ENCODE measurements at places on chromosomes 1 and 21. TPM values are rescaled to one million over a fixed set of nuclear protein-coding genes. Genes with fewer than 3 reads are reported as not detected.
A peak's percentile ranks its signal among the peaks of the same experiment; 100 is the strongest.

DNA sequence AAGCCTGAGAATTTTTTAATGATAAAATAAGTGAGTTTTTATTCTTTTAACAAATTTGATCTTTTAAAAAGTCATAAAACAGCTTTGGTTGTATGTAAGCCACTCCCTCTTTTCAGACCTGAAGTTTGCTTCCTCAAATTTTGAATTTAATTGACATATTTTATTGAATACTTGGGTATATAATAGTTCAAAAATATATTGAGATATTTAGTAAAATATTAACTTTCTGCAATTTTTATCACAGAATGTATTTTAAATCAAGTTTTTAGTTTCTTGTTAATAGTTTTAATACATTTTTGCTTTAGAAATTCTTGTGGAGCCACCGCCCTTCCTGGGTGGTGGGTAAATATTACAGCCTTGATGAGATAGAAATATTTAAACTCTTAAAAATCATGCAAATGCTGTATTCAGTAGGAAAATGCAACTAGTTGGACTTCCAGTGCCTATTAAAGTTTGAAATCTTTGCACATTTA, 867 bp downstream of the PTPRC start:
- peak overlapping the region; percentile 29 for H3K27ac ChIP-seq
- H3K27me3 ChIP-seq = no peaks in the 10 kb centered on the region
- no peaks in the 10 kb centered on the region for H3K36me3 ChIP-seq
- no peaks in the 10 kb centered on the region for H3K4me1 ChIP-seq
- H3K4me3 ChIP-seq = peak overlapping the region; percentile 32
- DNase-seq = no peak

DNA sequence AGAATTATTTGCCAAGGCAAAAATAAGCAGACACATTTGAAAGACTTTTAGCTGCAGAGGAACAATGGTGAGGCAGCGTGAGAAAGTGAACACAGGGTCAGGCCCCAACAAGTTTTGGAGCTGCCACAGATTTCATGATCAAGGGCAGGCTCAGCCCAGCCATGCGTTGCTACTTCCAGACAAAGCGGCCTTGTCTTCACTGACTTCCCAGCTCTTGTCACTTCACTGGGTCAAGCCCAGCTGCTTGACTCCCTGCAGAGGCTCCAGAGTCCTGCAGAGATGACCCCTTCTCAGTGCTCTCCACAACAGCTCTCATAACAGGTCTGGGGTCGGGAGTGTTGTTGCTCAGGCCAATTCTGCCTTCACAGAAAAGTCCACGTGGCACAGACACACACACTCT, 35.8 kb downstream of the HHAT start:
- H3K36me3 ChIP-seq = no peaks in the 10 kb centered on the region
- DNase-seq = peak; percentile 46
- peak overlapping the region; percentile 70 for H3K27ac ChIP-seq
- no peaks in the 10 kb centered on the region for H3K27me3 ChIP-seq

- no peaks in the 10 kb centered on the region for H3K36me3 ChIP-seq
- DNase-seq = no peak
- H3K4me3 ChIP-seq = no peak overlapping the region
- H3K27ac ChIP-seq = no peak overlapping the region
- H3K27me3 ChIP-seq = no peaks in the 10 kb centered on the region
These were observed 12.3 kb upstream of the NFIA start for GRCh38 chr1:61070054-61070453.

Gene KRTAP13-2
- total RNA-seq = not detected

DNA sequence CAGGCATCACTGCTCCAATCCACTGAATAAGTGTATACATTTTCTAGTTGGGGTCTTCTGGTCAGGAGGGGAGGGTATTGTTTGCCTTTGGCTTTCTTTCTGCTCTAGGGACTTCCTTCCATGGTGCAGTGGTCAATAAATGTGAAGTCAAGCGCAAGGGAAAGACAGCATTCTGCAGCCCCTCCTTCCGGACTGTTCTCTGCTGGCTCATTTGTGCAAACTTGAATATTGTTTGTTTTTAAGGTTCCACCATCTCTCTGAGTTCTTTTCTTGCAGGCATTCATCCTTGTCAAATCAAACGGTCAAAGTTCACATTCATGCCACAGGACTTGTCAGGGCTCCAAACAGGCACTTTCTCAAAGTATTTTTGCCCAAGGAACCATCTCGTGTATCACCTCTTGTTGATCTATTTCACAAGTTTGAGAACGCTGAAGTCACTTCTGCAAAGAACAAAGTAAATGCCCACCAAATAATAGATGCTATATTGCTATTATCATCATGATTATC, 205.6 kb upstream of the KAZN start:
- H3K36me3 ChIP-seq = no peaks in the 10 kb centered on the region
- no peaks in the 10 kb centered on the region for H3K4me1 ChIP-seq
- H3K27me3 ChIP-seq = peaks cover 48% of the 10 kb centered on the region
- no peak for DNase-seq
- H3K27ac ChIP-seq = no peak overlapping the region
- H3K4me3 ChIP-seq = no peak overlapping the region

Gene GIPC2
- total RNA-seq = 2.5 TPM

GRCh38 chr1:162497104-162497722, 405 bp upstream of the UHMK1 start:
- peaks cover 45% of the 10 kb centered on the region for H3K4me1 ChIP-seq
- peak overlapping the region; percentile 95 for H3K4me3 ChIP-seq
- peak overlapping the region; percentile 95 for H3K27ac ChIP-seq

- no peaks in the 10 kb centered on the region for H3K27me3 ChIP-seq
- H3K4me3 ChIP-seq = peak overlapping the region; percentile 72
- no peaks in the 10 kb centered on the region for H3K36me3 ChIP-seq
- no peak for DNase-seq
- H3K27ac ChIP-seq = peak overlapping the region; percentile 88
- H3K4me1 ChIP-seq = peaks cover 68% of the 10 kb centered on the region
These were observed 150.8 kb upstream of the FGGY start for GRCh38 chr1:59146056-59146455.

DNA sequence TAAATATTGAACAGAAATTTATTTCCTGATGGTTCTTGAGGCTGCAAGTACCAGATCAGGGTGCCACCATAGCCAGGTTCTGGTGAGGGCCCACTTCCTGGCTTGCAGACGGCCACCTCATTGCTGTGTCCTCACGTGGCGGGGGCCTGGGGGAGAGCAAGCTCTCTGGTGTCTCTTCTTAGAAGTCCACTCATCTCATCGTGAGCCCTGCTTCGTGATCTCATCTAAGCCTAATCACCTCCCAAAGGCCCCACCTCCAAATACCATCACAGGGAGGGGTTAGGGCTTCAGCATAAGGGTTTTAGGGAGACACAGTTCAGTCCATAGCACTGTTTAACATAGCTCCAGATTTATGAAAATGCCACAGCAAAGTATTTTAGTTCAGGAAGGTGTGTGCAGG, 119.7 kb downstream of the PRDM2 start:
- H3K27ac ChIP-seq = no peak overlapping the region
- peaks cover 48% of the 10 kb centered on the region for H3K36me3 ChIP-seq
- no peaks in the 10 kb centered on the region for H3K4me1 ChIP-seq
- no peak for DNase-seq
- H3K27me3 ChIP-seq = no peaks in the 10 kb centered on the region

- H3K36me3 ChIP-seq = no peaks in the 10 kb centered on the region
- DNase-seq = no peak
- no peak overlapping the region for H3K4me3 ChIP-seq
These were observed 55.3 kb upstream of the ROR1 start for GRCh38 chr1:63718541-63718970.

DNA sequence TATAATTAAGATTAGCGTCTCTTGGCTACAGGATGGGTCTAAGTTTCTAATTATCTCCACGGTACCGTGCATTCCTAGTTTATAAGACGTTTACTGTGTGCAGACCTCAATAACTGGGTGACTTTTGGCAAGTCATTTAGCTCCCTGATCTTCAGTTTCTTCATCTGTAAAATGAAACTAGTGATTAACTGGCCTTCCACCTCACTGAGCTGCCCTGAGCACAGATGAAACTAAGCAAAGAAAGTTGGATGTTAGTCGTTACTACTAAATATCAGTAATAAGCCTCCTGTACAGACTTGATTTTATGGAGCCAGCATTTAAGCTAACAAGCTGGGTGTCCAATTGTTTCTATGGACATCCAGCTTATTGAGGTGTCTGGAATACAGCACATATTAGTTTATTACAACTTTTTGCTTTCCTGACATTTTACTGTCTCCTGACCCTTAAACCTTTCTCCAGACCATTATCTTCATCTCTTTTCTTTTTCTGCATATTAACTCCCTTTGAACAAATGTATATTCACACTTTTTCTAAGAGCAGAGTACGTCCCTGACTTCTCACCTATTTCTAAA, 1.1 kb downstream of the CR2 start:
- peaks cover 15% of the 10 kb centered on the region for H3K4me1 ChIP-seq
- H3K4me3 ChIP-seq = peak overlapping the region; percentile 59
- H3K27ac ChIP-seq = no peak overlapping the region

DNA sequence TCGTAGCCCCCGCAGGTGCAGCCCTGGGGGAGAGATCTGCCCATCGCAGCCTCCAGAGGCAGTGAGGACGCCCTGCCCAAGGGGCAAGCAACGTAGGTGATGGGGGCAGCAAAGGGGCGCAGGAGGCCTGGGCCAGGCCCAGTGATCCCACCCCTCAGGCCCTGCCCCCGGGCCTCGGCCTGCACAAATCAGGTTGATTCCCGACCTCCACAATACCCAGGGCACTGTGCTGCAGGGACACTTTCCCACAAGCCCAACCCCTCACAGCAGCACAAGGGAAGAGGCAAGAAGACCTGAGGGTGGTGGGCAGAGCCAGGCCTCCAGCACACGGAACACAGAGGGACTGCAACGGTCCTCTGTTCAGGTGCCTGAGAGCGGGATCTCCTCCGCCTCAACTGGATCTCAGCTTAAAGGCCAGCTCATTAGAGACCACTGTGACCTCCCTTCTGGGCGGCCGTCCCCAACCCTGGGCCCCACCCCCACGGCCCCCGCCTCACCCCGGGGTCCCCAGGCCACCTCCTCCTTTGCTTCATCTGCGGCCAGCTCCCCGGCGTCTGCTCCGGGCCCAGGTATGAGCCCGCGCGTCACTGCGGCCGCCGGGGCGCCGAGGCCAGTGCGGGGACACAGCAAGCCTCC, 812 bp upstream of the ARF1 start:
- no peaks in the 10 kb centered on the region for H3K27me3 ChIP-seq
- peak overlapping the region; percentile 100 for H3K4me3 ChIP-seq
- peak overlapping the region; percentile 99 for H3K27ac ChIP-seq
- H3K36me3 ChIP-seq = no peaks in the 10 kb centered on the region
- peak; percentile 18 for DNase-seq

DNA sequence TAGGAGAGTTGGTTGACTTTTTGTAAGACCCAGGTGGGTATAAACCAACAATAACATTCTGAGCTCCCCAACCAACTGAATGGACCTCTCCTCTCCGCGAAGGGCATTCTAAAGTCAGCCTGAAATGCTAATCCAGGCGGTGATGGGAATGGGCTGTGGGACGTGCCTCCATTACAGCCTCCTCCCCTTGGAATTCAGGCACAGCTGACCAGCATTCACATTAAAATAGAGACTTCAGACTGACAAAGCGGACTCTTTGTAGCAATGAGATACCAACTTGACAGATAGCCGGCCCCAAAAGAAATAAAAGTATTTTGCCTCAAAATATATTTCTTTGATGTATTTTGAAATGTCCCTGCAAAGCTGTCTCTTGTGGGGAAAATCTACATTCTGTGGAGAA, 101.7 kb downstream of the KIF26B start:
- H3K4me3 ChIP-seq = no peak overlapping the region
- H3K27ac ChIP-seq = no peak overlapping the region
- H3K4me1 ChIP-seq = peaks cover 4% of the 10 kb centered on the region
- peaks cover 21% of the 10 kb centered on the region for H3K27me3 ChIP-seq
- no peak for DNase-seq

- no peaks in the 10 kb centered on the region for H3K27me3 ChIP-seq
- DNase-seq = no peak
- no peaks in the 10 kb centered on the region for H3K4me1 ChIP-seq
- H3K4me3 ChIP-seq = no peak overlapping the region
These were observed 58.5 kb upstream of the ENAH start for GRCh38 chr1:225711236-225711937.

Gene PER3
- total RNA-seq = 12.5 TPM

DNA sequence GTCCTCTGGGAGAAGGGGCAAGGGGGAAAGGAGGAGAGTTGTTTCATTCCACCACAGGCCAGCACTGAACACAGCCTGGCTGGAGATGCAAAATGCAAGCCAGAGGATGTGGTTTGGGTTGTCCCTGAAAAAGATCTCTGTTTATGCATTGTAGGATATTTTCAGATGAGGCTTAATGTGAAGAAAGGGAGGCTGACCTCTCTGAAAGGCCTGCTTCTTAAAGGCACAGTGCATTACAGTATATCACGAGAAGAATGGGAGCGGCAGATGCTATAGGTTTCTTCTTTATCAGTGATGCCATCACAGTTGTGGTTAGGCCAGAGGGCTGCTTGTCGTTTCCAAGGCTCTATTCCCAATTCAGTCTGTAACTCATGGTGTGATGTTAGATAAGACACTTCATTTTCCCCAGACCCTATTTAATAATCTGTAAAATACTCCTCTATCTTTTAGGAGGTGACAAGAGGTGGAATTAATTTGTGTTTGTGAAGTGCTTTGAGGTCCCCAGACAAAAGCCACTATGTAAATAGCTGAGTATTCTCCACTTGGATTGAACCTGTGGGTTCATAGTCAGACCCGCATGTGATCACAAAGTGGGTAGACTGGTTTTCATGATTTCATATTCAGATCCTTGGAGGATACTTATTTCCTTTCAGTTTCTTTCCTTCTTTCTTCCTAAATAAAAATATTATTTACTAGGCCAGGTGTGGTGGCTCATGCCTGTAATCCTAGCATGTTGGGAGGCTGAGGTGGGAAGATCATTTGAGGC, 76.5 kb upstream of the WDR26 start:
- H3K27ac ChIP-seq = no peak overlapping the region
- no peaks in the 10 kb centered on the region for H3K36me3 ChIP-seq
- H3K4me3 ChIP-seq = no peak overlapping the region
- peaks cover 11% of the 10 kb centered on the region for H3K4me1 ChIP-seq
- no peak for DNase-seq

- peak overlapping the region; percentile 99 for H3K27ac ChIP-seq
- H3K36me3 ChIP-seq = no peaks in the 10 kb centered on the region
- H3K4me3 ChIP-seq = no peak overlapping the region
- peaks cover 59% of the 10 kb centered on the region for H3K4me1 ChIP-seq
- H3K27me3 ChIP-seq = no peaks in the 10 kb centered on the region
These were observed 2.7 kb upstream of the ADAMTS1 start for GRCh38 chr21:26847921-26848320.

DNA sequence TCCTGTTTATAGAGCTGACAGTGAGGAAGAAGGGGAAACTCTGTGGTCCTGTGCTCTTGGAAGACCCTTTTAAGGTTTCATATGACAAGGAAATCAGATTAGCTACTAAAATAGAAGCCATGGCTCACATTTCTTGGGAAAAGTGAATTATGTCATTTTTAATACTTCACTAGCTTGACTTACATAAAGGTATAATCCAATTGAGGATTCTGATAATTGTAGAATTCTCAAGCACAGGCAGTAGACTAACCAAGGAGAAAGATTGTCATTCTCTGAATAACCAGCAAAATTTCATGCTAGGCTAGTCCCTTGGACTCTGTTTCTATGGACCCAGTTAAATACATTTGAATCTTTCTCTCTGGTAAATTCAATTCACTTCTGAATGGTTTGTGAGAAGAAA, 613.0 kb upstream of the BEND5 start:
- H3K4me1 ChIP-seq = no peaks in the 10 kb centered on the region
- H3K27ac ChIP-seq = no peak overlapping the region
- no peak overlapping the region for H3K4me3 ChIP-seq
- H3K36me3 ChIP-seq = no peaks in the 10 kb centered on the region
- H3K27me3 ChIP-seq = no peaks in the 10 kb centered on the region
- DNase-seq = no peak

Gene KRTAP21-2
- not detected for total RNA-seq

Data from left ventricle myocardium inferior (tissue), 1 donor.